IMR-90 (cell line): ENCODE measurements at places on chromosomes 3 and 15.

DNA sequence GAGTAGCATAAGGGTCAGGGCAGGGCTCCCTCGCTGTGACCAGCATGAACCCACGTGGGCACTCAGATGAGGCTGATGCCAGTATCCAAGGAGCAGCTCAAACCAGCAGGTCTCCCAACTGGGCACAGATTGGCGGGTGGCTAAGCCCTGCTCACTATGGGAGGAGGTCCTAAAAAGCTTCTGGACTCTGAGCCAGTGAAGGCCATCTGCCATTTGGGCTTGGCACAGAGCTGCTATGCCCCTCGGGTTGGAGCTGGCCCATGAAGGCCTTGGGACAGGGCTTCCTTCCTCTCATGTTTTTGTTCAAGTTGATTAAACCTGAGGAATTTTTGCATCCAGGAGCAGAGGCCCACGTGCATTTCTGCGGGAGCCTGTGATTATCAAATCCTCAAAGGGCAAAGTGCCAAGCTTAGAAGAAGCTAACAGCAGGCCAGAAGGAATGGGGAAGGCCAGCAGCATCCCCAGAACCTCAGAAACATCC lies 4.3 kb upstream of the STRA6 start:
- no peak for DNase-seq

DNA sequence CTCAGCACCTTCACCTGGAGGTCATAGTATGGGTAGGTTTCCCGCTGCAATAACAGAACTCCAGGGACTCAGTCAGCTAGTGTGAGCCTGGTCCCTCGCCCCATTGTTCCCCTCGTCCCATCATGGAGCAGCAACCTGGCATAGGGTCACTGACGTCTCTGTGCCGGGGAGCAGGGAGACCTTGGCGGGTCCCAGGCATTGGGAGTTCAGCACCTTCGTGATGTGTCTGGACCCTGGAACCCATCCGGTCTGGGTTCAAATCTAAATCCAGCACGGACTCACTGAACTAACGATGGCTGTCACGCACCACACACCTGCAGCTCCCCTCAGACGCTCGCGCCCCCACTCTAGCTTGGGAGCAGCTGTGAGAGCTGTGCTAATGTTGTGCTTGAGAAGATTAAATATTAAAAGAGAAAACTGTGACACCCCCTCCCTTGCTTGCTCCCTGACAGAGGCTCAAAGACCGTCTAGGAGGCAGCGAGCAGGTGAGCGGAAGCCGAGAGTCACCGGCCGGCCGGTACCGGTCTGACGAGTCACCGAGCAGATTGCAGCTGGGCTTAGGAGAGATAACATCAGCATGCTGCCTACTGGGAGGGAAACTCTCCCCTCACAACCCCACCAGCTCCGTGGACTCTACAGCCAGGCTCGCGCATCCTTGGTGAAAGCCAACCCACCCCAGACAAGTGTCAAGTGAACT lies 742 bp downstream of the PLA2G4F start:
- no peak for DNase-seq

DNA sequence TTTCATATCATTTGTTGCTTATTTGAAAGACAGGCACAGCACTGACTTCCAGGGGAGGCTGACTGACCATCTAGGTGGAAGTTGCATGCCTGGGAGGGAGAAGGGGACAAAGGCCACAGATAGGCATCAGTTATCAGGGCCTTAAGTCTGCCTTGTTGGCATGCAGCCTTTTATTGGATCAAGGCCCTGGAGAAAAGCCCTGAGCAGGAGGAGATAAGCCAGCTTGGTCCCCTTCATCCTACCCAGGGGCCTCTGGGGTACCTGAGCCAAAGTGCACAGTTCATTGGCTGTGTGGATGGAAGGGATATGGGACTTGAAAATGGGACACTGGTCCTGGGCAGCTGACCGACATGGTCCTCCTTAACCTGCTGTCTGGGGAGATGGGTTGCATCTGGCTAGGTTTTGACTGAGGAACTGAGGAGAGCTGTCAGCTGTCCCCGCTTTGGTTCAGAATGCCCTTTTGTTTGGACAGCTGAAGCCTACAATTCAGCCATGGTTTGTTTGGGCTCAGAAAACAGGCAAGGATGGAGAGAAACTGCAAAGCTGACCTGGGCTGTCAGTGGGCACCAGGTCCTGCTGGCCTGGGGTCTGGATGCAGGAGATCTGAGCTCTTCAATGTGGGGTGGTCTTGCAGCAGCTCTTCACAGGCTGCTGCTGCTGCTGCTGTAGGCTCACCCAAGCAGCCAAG lies 60.0 kb downstream of the FLNB start:
- no peak for DNase-seq

GRCh38 chr3:14169435-14169834 lies 9.0 kb downstream of the XPC start:
- DNase-seq, result no peak

DNA sequence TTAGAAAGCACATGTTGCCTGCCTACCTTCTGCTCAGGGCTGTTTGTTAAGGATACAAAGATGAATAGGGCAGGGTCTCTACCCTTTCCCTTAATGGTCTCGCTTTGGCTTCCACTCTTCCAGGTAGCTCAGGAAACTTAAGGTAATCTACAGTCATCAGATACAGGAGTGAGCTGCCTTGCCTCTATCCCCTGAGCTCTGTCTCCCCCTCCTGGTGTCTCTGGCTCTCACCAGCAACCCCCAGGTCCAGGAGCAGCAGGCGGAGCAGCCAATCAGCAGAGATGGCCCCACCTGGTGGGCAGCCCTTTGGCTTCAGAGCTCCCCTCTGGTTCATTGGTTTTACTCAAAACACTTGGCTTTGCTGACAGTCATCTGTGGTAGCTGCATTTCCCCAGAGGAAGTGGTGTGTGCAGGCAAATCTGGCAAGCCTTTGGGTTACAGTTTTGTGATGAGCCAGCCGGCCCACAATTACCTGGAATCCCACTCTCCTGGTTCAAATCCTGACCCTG lies 8.5 kb upstream of the CX3CR1 start:
- DNase-seq, result peak; percentile 68

- peak; percentile 38 for DNase-seq
These were observed 891 bp upstream of the TOP2B start for GRCh38 chr3:25665315-25666280.

- DNase-seq, result no peak
These were observed 23.0 kb upstream of the CCK start for GRCh38 chr3:42289026-42289425.

DNA sequence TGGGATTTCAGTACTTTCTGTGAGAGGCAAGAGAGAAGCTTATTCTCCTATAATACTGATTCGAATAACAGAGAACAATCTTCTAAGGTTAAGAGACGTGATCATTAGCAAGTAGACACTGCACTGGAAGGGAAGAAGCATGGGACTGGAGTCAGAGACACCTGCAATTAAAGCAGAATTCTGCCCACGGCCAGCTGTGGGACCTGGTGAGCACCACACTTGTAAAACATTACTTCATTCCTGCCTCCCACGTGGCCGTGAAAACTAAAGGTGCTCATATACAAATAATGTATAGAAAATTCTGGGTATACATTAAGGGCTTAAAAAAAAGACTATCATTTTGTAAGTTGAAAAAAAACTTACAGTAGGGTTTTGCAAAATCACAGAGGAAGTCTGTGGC lies 2.0 kb downstream of the TM2D3 start:
- no peak for DNase-seq

GRCh38 chr15:70053716-70054229 lies 43.9 kb downstream of the TLE3 start:
- DNase-seq, result no peak

- DNase-seq, result no peak
These were observed 4.2 kb downstream of the RMDN3 start for GRCh38 chr15:40750885-40751284.
